ENCODE measurements at places on chromosomes 13 and 19. TPM values are rescaled to one million over a fixed set of nuclear protein-coding genes. Genes with fewer than 3 reads are reported as not detected.

GRCh38 chr19:54369082-54369687 lies 4.5 kb upstream of the LAIR1 start:
- no peak for DNase-seq

PTOV1 gene
- 296 TPM for polyA plus RNA-seq

PPM1N gene
- 0.27 TPM for polyA plus RNA-seq

DNA sequence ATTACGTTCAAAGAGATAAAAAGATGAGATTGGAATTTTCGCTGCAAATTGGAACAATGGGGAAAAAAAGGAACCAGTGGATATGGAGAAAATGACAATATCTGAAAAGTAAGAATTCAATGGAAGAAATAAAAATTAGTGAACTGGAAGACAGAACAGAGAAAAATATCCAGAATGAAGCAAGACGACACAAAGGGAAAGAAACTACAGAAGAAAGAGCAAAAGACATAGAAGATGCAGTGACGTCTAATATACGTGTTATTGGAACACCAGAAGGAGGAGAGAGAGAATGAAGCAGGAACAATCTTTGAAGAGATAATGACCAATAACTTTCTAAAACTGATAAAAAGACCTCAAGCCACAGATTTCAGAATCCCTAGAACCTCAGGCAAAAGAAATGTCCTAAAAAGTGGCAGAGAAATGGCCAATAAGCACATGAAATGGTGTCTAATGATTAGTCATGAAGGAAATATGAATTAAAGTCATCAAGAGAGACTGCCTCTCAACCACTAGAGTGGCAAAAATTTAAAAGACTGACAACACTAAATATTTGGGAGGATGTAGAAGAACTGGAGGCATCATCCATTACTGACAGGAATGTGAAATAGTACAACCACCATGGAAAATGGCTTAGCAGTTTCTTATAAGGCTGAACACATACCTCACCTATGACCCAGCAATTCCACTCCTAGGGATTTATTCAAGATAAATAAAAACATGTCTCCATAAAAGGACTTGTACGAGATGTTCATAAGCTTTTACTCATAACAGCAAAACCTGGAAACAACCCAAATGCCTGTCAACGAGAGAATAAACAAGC lies 56.5 kb downstream of the GADD45B start:
- no peak for DNase-seq

- DNase-seq: no peak
Observed at GRCh38 chr19:7429638-7430282, 59.1 kb downstream of the PEX11G start.

DNA sequence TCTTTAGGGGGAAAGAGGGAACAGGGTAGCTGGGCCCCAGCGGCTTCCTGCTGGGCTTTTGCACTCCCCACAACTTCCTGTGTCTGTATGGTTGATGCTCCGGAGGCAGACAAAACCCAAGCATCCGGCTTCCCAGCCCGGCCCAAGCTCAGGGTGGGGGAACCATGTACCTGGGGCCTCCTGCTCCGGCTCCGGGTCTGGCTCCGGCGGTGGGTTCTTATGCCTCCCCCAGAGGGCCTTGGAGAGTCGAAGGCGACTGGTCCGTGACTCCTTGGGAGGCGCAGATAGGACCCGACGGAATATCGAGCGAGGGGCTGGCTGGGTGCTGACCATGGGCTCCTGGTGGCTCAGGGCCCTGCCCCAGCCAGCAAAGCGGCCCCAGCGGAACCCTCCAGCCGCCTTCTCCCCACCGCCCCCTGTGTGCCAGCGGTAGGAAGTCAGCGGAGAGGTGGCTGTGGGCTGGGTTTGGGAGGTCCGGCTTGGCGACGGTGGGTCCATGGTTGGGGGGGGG lies 428 bp downstream of the RASAL3 start:
- no peak for DNase-seq

DNA sequence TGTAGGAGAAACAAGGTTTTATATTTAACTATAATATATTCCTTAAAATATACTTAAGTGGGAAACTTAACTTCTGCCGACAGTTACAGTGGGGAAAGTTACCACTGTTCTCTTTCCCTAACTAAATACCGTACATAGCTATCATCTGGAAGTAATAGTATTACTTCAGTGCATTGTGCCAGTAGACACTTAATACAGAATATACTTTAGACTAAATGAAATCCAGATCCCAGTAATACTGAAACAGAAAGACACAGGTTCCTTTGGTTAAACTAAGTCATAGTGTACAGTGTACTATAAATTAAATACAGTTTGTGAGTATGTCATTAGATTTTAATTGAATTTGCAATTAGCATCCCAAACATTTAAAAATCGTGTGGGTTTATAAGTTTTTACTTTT lies 107.5 kb downstream of the PCCA start:
- no peak for DNase-seq

DNA sequence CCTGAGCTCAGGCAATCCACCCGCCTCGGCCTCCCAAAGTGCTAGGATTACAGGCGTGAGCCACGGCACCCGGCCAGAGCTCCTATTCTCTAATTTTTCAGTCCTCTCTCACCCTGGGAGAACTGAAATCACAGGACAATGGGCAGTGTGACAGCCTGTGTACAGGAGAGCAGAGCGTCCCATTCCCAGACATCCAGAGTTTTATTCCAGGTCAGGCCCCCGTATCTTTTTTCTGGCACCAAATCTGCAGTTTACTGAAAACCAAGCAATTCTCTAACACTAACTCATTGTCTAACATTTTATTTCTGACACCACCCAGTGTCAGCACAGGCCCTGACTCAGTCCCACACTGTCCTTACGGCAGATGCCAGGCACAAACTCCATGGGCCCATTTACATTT lies 6.7 kb downstream of the ZNF708 start:
- no peak for DNase-seq

ZNF229 gene
- polyA plus RNA-seq: 18.4 TPM

DNA sequence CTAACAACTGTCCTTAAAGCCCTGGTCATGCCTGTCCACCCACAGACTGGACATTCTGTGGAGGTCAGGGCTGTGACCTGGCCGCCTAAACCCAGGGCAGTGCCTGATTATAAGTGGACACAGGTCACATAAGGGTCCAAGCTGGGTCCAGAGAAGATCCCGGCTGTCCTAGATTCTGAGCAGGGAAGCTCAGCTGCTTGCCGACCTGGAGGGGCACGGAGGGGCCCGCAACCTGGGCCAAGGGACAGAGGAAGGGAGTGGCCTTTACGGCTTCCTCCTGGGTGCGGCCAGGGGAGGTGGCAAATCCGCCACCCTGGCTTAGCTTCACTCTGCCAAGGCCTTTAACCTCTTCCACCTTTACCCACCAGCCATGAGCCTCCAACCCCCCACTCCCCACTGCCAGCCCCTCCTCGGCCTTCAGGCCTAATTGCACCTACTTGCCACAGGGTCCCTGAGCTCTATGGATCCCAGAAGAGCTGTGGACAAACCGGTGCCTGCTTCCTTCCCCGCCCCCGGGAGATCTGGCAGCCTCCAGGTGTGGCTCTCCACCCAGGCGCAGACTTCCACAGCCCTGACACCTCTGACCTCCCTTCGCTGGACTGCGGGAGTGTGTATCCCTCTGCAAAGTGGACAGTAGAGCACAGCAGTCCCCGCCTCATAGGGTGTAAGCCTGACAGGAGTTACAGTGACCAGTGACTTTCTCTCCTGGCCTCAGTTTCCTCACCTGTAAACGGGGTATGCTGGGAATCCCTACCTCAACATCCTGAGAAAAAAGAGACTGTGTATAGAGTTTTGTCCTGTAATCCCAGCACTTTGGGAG lies 1.7 kb downstream of the CD320 start:
- no peak for DNase-seq

DNA sequence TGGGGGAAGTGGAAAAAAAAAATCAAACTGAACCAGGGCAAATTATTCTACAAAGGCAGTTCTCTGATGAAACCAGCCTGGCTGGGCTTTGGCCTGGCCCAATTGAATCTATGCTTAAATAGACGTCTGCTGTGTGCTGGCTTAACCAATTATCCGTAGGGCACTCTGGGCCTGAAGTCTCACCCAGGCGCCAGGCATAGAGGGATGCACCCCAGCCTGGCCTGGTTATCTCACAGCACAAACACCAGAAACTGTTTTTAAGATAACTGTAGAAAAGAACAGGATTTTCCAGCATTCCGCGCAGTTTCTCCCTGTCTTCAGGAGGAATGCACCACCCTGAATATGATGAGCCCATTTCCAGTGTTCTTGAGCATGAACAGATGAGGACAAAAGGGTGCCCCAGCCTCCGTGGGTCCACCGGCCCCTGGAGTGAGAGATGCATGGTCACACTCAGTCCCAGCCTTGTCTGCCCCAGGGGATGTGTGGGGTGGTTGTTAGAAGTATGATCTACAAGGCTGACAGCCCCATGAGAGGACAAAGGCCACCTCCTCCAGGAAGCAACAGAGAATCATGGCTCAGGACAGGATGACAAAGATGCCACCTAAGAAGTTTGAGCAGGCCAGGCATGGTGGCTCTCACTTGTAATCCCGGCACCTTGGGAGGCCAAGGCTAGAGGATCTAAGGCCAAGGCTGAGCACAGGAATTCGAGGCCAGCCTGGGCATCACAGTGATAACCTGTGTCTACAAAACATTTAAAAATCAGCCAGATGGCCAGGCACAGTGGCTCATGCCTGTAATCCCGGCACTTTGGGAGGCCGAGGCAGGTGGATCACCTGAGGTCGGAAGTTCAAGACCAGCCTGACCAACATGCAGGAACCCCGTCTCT lies 50.2 kb downstream of the PEPD start:
- DNase-seq: no peak

- peak; percentile 28 for DNase-seq
Observed at GRCh38 chr13:20231839-20232555, at the start of gene GJB6. GJB6 (minus strand) TSS chr13:20232319; CDS start chr13:20223480, 8,839 bp downstream.

SHISA7 gene
- polyA plus RNA-seq: 0.20 TPM

- no peak for DNase-seq
Observed at GRCh38 chr19:9917321-9917720, 19.0 kb downstream of the OLFM2 start.

DNA sequence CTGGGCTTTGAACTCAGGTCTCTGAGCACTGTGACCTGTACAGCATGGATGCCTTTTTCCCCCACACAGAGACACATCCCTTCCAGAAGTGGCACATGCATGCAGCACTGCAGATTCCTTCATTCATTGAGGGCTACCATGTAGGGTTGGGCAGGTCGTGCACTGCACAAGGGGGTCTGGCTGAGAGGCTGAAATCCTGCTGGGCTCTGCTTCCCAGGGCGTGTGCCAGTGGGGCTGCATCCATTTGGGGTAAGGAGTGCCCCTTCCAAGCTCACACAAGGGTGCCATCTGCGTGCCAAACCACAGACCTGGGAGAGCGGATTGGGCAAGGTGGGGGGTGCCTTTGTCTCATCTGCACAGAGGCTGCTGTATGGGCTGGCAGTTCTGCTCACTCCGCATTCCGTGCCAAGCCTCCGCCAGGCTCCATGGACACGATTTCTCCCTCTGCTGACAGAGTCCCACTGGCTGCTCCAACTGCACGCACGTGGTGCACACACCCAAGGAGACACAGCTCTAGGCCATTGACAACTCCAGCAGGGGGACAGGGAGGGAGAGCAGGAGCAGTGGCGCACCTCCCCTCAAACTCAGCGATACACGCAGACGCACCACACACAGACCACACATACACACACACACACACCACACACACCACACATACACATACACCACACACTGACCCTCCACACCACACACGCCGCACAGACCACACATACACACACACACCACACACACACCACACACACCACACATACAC lies 4.5 kb upstream of the SHISA7 start:
- DNase-seq: no peak

DNA sequence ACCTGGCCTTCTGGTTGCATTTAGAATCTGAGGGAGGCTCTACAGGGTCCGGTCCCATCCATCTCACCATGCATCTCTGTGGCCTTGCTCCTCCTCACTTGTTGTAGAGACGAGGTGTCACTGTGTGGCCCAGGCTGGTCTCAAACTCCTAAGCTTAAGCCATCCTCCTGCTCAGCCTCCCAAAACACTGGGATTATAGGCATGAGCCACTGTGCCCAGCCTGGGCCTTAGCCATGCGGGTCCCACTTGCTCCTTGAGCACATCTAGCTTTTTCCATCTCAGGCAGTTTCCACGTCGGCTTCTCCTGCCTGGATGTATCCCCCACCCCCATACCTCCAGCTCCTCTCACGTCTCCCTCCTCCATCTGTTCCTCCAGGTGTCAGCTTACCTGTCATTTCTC lies 9.8 kb downstream of the ELSPBP1 start:
- no peak for DNase-seq

- DNase-seq: peak; percentile 62
Observed at GRCh38 chr19:8001995-8002849, 3.2 kb downstream of the ELAVL1 start.

FLT3 gene
- polyA plus RNA-seq: 0.22 TPM

DNA sequence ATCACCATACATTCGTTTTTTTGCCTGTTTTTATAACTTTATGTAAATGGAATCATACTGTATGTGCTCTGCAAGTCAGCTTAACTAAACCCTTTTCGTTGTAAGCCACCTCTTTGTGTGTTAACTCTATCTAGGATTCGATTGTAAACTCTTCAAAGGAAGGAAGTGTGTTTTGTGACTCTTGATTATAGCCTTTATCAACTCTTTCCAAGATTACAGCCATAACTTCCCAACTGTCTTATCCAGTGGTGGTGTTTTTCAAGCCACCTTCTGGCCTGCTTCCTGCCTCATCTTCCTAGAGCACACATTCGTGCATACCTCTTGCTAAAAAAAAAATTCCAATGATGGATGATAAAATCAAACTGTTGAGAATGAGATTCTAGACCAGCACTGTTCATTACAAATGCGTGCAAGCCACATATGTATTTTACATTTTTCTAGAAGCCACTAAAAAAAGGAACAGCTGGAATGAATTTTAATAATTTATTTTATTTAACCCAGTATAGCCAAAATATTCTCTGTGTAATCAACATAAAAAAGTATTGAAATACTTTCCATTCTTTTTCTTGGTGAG lies 12.0 kb upstream of the FBXL3 start:
- no peak for DNase-seq

ZNF112 gene
- polyA plus RNA-seq: 14.0 TPM

DNA sequence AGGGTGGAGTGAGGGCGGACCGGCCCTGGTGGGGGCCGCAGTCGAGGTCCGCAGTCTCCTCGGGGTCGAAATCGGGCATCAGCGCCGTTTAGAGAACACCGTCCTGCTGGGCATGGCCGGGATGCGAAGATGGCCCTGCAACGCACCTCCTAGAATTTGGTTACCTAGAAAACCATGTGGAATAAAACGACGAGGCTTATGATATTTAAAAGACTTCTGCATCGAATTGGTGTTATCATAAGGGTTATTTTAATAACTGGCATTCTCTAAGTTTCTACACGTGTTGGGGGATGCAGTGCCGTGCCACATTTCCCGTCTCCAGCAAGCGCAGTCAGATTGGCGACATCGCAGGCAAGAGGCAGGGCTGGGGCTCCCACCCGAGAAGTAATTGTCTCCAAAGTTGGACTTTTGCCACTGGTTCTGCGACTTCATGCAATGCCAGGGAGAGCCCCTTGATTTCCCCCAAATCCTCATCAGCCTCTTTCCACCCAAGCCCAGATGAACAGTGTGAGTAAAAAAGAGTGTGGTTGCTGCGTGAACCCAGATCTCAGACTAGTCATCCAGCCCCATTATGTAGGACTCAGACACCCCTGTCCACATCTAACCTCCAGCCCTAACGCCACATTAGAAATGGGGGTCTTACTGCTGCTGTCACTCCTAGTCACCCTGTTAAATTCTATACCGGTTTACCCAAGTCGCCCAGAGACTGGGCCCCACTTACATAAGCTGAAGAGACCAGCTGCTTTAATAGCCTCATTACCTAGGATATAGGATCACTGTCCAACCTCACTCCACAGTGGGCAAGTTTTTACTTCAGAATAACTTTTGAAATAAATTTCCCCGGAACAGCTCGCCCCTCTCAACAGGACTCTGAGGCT lies 571 bp upstream of the DHRS12 start:
- DNase-seq: no peak

COX6B2 gene
- polyA plus RNA-seq: 0.78 TPM

Measured in left kidney (tissue), 8 donors.